ENCODE measurements at places on chromosomes 3 and 15.

GRCh38 chr3:165643425-165643824 is 193.8 kb downstream of the BCHE start:
- DNase-seq, result no peak

DNA sequence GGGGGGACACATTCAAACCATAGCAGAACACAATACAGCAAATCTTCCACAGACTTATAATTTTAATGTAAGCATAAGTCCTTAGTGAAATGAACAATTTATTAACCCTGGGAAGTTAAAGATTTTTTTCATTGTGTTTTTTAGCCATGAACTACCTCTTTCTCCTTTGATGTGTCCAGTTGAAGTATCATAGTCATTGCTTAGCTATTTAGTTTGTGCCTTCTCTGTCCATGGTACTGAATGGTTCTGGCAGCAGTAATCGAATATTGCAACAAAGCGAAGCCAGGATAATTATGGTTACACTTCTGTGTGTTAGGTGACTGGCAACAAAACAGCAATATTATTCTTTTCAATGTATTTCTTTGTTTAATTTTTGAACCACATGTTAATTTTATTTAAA is 403.0 kb upstream of the ONECUT1 start:
- DNase-seq, result no peak

DNA sequence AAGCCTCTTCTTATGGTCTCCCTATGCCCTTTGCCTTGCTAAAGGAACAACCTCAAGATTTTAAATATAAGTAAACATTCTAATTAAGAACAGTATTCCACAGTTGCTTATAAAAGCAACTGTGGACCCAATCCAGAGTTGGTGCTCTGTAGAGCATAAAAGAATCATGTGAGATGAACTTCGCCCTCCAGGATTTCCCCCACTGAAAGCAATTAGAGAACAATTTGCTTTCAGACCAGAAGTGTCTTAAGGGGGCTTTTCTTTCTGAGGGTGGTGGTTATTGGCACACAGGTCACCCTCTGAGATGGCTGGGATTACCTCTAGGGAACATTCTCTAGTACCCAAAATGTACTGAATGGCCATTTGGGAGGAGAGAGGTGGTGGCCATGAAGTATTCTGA is 10.6 kb downstream of the ZNF592 start:
- no peak for DNase-seq

- DNase-seq, result no peak
These were observed 83.3 kb downstream of the ADCY5 start for GRCh38 chr3:123365450-123366143.

- DNase-seq, result no peak
These were observed 2.0 kb downstream of the GMNC start for GRCh38 chr3:190860521-190860920.

DNA sequence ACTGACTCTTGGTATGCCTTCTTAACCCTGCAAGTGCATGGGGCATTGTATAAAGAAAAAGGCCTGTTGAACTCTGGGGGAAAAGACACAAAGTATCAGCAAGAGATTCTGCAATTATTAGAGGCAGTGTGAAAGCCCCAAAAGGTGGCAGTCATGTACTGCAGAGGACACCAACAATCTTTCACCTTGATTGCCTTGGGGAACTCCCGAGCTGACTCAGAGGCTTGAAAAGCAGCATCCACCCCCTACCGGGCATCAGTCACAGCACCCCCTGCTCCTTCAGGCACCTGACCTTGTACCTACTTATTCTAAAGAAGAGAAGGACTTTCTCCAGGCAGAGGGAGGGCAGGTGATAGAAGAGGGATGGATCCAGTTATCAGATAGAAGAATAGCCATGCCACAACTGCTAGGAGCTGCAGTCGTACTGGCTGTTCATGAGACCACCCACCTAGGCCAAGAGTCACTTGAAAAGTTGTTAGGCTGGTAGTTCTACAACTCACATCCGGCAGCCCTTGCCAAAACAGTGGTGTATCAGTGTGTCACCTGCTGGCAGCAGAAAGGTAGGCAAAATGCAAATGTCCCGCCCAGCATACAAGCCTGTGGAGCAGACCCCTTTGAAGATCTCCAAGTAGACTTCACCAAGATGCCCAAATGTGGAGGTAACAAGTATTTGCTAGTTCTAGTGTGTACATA is 241.6 kb upstream of the CNTN6 start:
- no peak for DNase-seq

DNA sequence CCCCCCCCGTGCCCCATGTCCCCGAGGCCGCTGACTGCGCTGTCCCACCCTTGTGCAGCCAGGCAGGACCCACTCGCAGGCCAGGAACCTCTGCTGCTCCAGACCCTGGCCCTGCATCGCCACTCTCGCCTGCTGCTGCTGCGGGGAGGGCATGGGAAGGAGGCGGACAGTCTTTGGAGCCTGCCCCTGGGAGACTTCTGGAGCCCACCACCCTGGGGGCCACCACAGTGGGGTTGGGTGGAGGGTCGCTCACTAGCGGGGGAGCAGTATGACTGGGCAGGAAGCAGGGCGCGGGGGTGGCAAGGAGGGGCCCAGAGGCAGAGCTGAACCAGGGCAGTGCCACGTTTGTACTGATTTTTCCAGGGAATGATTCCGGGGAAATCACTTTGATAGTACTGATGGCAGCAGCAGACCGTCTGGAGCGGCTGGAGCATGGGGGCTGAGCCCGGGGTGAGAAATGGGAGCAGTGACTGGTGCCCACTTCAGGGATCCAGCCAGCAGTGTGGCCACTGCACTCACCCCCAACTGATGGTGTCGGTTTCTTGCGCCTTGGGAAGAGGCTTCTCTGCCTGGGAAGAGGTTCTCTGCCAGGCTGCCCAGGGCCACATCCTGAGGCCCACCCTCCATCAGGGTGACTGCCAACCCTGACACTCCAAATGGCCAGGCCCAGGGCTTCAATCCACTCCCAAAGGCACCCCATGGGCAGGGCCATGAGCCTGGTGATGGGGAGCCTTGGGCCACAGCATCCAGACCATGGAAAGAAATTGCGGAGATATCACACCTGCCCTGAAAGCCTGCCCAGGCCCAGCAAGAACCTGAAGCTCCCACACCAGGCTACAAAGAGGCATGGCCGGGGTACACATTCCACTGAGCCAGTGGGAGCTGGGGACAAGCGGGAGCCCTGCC is 53.7 kb downstream of the LSAMP start:
- no peak for DNase-seq

DNA sequence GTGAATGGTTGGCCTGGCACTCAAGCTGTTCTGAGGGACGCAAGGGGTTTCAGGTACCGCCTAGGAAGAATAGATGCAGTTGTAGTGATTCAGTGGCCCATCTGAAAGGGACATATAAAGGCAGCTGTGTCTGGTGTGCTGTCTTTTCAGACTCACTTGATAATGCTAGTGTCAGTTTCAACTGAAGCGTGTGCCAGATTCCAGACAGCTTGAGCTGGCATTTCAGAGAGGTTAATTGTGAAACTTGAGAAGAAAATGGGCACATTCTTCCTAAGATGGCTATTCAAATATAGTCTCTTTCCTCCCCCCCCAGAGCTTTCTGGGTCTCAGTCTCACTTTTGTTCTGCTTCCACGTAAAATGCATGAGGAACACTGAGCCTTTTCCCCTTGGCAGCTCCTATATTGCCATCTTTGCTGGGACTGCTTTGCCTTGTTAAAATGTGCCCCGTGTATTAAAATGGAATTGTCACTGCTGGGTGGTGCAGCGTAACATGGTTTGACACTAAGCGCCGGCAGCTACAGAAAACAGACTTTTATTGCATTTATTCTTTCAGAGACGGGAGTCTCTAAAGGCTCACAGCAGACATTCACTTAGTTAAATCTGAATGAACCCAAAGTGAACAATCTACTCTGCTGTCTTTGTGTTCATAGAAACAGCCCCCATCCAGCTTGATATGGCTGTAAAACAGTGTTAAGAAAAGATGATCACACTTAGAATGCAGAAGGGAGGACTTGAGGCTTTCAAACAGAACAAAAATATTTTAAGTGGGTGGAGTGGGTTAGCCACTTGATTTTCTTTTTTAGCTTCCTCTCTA is 478.7 kb downstream of the RBMS3 start:
- DNase-seq, result no peak

DNA sequence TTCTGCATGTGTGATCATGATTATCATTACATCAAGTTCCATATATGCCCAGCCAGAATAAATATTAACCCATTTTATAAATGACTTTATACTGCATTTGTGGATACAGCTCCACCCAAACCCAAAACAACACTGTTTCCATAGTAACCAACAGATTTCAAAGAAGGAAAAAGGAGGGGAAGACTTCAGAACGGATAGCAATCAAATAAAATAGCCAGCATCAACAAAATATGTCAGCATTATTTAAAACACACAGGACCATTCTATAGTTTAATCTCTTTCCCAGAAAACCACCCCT is 114.4 kb downstream of the FOXP1 start:
- DNase-seq, result no peak

DNA sequence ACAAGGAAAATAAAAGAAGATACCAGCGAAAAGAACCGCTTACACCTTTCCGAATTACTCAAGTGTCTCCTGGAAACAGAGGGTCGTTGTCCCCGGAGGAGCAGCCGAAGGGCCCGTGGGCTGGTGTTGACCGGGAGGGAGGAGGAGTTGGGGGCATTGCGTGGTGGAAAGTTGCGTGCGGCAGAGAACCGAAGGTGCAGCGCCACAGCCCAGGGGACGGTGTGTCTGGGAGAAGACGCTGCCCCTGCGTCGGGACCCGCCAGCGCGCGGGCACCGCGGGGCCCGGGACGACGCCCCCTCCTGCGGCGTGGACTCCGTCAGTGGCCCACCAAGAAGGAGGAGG is 325 bp downstream of the ALCAM start:
- DNase-seq, result peak; percentile 56

DNA sequence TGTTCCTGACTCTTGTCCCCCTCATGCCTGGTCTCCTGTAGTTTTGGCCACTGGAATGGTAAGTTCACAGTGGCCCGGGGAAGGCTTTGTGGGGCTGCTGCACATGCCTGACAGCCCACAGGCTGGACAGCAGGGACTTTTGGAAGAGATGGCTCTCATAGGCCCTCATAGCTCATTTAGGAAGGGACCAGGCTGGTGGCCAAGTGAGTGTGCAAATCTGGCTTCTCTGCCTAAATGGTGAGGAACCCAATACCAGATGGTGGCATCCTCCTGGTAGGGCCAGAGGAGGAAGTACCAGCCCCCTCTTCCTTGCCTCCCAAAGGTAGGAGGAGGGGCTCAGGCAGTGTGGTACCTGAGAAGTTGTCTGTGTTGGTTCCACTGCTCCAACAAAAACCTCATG is 25.6 kb downstream of the ALPK3 start:
- no peak for DNase-seq

GRCh38 chr3:52175416-52176179 is 21.4 kb upstream of the POC1A start:
- no peak for DNase-seq

DNA sequence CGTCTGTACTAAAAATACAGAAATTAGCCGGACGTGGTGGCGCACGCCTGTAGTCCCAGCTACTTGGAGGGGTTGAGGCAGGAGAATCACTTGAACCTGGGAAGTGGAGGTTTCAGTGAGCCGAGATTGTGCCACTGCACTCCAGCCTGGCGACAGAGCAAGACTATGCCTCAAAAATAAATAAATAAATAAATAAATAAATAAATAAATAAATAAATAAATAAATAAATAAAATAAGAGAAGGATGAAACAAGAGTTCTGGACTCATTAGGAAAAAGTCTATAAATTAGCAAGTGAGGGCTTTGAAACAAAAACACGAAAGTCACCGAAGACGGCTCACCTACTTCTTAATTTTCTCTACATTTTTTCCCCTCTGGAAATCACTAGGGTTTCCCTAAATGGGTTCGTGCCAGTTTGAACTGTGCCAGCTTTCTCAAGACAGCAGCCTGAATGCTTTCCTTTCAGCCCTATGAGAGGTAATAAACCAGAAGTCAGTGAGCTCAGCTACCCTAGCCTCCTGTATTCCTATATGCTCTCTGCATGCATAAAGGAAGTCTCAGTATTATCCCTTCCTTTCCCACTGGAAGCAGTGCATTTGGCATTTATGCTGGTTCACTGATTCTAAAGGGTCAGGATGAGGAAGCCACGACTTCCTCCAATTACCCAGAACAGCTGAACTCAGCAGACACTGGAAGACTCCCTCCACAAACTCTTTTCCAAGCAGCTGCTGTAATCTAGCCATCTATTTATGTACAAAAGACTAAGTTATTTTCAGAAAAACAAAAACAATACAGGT is 266.9 kb downstream of the ZBBX start:
- no peak for DNase-seq

- DNase-seq, result no peak
These were observed 23.4 kb downstream of the PLSCR4 start for GRCh38 chr3:146227486-146227885.

DNA sequence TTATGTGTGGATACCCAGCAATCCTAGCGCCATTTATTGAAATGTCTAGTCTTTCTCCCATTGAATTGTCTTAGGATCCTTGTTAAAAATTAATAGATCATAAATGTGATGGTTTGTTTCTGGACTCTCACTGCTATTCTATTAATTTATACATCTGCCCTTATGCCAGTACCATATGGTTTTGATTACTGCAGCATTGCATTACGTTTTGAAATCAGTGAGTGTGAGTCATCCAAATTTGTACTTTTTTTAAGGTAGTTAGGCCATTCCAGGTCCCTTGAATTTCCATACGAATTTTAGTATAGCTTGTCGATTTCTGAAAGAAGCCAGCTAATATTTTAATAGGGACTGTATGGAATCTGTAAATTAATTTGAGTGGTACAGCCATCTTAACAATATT is 648.6 kb upstream of the ZNF385D start:
- DNase-seq, result no peak

- DNase-seq, result no peak
These were observed 76.9 kb upstream of the DNAJC19 start for GRCh38 chr3:181066143-181067087.

GRCh38 chr3:76551739-76552138 is 488.2 kb upstream of the ROBO2 start:
- no peak for DNase-seq

DNA sequence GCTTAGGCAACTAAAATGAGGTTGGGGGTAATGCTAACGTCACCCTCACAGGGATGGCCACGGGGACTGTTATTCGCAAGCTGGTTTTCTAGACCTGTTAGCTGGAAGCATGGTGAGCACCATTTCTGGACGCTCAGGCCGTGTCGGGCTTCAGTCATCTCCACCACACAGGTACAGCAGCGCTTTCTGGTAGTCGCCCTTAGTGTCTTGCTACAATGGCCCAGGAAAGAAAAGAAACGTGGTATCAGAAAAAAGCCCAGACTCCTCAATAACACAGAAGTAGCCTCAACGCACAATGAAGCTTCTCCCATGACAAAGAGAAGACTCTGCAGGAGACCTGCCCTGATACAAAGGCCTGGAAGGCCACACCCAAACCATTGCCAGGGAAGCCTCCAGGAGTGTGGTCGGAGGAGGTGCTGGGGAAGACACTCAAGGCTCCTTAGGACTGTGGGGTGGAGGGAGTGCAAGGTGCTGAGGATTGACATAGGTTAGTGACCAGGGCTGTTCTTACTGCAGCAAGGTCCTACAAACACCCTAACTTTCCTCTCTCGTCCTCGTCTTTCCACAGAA is 50.2 kb downstream of the ANXA2 start:
- DNase-seq, result no peak

- peak; percentile 21 for DNase-seq
These were observed 27.0 kb downstream of the NDUFB4 start for GRCh38 chr3:120622870-120623726.
